Activated T-cell treated with anti-CD3 and anti-CD28 coated beads, Interleukin-2, amount 50 U/mL, for 48 hours (primary cell): ENCODE measurements at places on chromosomes 5 and 9.
A peak's percentile ranks its signal among the peaks of the same experiment; 100 is the strongest.

- DNase-seq, result no peak
These were observed 57.7 kb downstream of the SMARCA2 start for GRCh38 chr9:2072752-2073405.

- DNase-seq, result peak; percentile 28
These were observed 60.6 kb downstream of the TMEM174 start for GRCh38 chr5:73233461-73234203.

GRCh38 chr5:104170926-104171325 is 608.3 kb upstream of the NUDT12 start:
- no peak for DNase-seq

DNA sequence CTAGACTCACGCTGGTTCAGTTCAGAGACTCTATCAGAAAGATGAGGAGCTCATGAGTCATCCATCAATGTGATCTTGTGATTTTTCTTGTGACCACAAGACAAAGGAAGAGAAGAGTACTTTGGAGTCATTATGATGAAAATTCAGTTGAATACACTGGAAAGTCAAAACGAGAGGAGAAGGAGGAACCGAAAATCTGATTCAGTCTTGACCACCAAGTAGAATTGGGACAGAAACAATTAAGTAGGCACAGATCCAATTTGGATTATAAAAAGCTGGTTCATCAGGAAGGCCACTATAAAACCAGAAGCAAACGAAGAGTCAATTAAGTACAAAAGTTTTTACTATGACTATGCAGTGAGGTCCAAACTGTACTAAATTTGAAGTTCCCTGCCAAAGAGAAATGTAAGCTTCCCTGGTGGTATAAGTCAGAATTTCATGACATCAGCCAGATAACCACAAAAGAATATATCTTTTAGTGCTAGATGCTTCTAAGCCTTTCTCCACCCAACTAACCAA is 90.9 kb downstream of the THBS4 start:
- DNase-seq, result no peak

DNA sequence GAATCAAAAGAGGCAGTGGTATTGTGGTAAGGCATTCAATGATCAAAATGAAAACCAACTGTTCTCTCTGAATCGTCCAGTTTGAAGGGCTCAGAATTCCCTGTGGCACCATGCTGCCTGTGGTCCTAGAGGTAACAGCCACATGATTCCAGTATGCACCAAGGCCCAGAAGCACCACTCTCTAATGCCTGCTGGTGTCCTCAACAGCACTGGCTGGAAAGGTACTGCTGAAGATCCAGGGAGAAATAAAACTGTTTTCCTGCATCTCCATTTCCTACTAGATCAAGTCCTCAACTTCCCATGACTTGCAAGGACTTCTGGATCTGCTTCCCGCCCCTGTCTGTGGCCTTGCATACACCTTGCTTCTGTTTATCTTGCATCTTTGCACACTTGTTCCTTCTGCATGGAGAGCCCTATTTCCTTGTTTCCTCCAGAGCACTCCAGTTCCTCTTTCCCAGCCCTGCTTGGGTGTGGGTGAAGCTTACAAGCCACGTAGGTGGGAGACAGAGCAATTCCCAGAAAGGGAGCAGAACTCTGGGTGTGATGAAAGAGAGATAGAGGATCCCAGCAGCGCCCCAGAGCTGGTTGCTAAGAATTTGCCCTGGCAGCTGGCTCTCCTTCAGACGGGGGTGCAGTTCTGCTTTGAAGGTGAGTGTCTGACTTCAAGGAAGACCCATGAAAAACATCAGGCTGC is 41.0 kb upstream of the EQTN start:
- DNase-seq, result no peak

DNA sequence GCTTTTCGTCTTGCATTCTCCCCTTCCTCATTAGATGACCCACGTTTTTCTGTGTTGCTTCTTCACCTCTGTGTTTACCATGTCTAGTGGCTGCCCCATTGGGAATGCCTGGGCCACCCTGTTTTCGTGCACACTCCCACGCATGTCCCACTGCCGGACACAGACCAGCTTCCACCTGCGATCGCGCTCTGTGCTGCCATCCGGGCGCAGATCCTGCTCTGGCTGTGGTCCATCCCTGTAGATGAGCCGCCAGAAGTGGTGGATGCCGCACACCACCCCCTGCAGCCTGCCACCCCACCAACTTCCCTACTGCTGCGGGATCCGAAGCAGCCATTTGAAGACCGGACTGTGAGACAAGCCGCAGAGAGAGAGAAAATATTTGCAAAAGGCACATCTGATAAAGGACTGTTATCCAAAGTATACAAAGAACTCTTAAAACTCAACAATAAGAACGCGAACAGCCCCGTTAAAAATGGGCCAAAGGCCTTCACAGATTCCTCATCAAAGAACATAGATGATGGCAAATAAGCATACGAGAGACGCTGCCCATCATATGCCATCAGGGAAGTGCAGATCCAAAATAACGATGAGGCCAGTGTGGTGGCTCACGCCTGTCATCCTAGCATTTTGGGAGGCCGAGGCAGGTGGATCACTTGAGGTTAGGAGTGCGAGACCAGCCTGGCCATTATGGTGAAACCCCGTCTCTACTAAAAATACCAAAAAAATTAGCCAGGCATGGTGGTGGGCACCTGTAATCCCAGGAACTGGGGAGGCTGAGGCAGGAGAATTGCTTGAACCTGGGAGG is 163.7 kb downstream of the COL23A1 start:
- DNase-seq, result peak; percentile 7

DNA sequence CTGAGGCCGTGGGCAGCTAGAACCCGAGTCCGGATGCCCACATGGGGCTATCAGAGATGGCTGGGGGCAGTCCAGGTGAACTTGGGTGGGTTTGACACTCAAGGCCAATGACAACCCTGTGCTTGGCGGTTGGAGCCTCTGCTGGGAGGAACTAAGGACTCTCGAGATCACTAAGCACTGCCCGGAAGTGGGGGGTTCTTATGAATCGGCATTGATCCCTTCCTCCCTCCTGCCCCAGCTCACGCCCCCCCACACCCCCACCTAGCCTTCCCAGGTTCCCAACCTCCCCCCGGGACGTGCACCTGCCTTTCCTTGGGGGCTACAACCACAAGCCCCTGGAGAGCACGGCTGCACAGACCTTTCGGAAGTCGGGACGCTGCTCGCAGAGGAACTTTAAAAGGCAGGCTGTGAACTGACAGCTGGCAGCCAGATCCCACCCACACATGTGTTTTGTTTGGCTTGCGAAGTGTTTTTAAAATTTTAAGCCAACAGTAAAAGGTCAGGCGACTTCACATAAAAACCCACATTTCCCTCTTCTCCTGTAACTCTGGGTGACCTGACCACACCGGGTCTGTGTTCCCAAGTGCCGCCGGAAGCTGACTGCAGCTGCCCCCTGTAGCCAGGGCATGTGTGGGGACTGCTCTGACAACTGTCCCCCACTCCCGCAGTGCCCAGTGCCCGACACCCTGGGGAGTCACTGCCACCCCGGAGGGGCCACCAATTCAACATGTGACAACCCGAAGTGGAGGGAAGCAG is 5.1 kb upstream of the RALGDS start:
- DNase-seq, result no peak

GRCh38 chr9:119441338-119441737 is 72.1 kb upstream of the BRINP1 start:
- DNase-seq, result no peak

DNA sequence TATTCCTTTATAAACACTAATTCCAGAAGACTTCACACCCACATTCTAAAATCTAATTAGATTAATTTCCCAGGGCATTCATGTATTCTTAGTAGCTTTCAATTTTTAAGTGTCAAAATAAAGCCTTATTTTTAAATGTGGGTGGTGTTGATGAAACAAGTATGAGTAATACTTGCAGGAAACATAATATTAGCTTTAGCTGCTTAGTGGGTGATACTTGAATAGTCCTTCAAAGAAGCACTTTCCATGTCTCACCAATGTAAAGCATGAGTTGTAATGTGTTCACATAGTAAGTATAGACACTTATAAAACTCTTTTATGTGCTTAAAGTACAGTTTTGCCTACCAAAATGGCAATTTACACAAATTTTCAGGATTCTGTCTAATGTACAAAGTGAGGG is 6.9 kb downstream of the FNBP1 start:
- no peak for DNase-seq

- no peak for DNase-seq
These were observed 22.8 kb upstream of the KCNN2 start for GRCh38 chr5:114339108-114339507.

DNA sequence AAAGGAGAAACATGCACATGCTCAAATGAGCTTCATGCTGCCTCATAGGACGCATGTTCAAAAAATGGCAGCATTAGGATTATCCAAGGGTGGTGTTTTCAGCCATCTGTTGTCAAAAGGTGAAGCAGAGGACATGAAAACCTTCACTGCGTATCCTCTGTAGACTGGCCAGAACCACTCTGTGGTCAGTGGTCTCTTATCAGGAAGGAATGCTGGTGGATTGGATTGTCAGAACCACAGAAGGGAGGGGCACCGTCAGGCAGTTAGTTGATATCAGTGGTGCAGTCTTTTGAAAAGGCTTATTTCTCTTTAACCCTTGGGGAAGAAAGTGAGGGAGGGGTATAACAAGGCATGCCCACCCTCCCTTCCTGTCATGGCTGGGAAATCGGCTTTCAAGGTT is 100.1 kb downstream of the FBXL7 start:
- no peak for DNase-seq

- no peak for DNase-seq
These were observed 622.6 kb downstream of the CCDC171 start for GRCh38 chr9:16175461-16175860.

DNA sequence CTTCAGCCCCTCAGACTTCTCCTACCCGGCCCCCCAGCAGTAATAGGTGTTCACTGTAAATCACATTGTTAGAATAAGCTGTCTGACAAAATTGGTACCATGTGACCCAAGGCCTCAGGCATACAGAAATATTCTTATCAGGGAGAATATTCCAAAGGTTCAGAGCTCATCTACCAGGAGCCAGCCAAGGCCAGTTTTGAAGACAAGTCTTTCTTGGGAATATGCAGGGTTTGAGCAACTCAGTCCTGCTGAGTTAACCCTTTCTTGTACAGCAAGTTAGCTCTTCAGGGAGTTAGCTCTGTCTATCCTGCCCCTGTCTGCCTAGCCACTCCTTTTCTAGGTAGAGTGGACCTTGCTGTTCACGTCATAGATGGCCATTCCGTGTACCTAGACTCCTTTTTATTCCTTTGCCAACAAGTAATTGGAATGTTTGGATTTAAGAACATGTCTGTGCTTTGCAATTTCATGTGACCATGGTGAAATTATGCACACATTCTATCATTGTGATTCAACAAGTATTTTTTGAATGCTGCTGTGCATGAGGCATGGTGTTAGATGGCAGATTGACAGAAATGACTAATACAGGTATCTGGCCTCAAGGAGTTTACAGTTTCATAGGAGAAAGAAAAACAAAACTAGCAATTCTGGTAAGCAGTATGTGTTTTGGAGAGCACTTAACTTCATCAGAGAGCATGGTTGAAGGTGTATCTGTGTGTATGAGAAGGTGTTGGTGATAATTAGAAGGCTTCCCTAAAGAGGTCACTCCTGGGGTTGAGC is 22.6 kb downstream of the TGFBR1 start:
- no peak for DNase-seq
